ENCODE measurements at places on chromosomes 6 and 20.

DNA sequence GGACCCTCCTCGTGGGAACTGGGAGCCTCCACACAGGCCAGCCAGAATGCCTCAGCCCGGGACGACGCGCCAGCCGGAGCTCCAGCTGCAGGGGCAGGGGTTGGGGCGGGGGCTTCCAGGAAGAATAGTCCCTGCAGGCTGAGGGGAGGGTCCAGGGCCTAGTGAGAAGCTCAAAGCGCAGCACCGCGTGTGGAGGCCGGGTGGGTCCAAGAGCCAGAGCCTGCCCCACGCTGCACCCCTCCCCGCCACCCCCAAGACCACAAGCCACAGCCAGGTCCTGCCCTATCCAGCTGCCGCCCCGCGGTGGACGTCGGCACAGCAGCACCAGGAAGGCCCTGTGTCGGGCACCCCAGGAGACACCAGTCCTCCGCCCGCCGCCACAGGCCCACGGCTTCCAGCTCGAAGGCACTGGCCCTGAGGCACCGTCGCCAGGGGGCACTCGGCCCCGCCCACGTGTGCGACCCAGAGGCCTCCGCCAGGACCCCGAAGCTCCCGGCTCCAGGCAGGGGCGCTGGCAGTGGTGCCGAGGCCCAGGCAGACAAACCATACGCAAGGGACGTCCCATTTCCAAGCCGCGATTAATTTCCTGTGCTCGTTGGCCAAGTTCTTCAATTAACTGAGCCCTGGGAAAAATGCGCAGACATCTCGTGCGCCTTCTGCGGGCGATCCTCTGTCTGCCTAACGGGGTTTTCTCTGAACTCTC, 19.5 kb downstream of the KCNQ2 start:
- DNase-seq: no peak

GRCh38 chr6:83838727-83839126, 14.4 kb upstream of the RIPPLY2 start:
- DNase-seq: no peak

- DNase-seq: no peak
Observed at GRCh38 chr6:3527651-3527977, 70.8 kb upstream of the SLC22A23 start.

DNA sequence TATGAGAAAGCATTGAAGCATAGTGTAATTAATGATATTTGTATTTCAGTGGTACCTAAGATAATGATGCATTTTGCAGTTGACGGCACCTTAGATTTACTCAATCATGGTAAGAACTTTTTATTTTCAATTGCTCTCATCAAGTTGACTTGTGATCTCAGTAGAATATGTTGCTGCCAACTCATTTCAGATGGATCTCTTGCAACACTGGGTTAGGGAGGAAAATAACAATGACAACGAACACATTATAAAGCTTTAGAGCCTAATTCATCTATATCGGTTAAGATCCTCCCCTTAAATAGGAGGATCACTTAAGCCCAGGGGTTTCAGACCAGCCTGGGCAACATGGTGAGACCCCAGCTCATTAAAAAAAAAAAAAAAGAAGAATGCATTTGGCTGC, 18.0 kb upstream of the TBC1D22B start:
- no peak for DNase-seq

GRCh38 chr6:89140347-89141156, 5.3 kb upstream of the PM20D2 start:
- DNase-seq: no peak

- no peak for DNase-seq
Observed at GRCh38 chr6:82840571-82840970, 225.1 kb downstream of the UBE3D start.

GRCh38 chr6:119760046-119760445, 410.5 kb upstream of the MAN1A1 start:
- no peak for DNase-seq

- no peak for DNase-seq
Observed at GRCh38 chr6:20137837-20138236, 74.4 kb downstream of the MBOAT1 start.

DNA sequence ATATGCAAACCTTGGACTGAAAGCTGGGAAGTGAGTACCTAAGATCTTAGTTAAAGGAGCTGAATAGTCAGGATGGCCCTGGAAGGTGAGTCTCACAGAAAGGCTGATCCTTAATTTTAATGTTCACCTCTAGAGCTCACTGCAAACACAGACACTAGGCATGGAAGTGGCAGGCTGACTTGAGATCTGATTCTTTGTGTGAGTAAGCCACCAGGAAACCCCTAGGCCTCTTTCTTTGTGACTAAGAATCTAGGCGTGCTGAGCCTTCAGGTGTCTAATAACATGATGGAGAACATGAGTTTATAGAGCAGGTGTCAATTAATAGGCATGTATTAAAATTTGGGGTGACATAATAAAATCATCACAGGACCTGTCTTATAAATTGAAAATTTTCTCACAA, 642.2 kb downstream of the EYS start:
- no peak for DNase-seq
